H54 (cell line): ENCODE measurements at places on chromosomes 12 and 14.
A peak's percentile ranks its signal among the peaks of the same experiment; 100 is the strongest.

DNA sequence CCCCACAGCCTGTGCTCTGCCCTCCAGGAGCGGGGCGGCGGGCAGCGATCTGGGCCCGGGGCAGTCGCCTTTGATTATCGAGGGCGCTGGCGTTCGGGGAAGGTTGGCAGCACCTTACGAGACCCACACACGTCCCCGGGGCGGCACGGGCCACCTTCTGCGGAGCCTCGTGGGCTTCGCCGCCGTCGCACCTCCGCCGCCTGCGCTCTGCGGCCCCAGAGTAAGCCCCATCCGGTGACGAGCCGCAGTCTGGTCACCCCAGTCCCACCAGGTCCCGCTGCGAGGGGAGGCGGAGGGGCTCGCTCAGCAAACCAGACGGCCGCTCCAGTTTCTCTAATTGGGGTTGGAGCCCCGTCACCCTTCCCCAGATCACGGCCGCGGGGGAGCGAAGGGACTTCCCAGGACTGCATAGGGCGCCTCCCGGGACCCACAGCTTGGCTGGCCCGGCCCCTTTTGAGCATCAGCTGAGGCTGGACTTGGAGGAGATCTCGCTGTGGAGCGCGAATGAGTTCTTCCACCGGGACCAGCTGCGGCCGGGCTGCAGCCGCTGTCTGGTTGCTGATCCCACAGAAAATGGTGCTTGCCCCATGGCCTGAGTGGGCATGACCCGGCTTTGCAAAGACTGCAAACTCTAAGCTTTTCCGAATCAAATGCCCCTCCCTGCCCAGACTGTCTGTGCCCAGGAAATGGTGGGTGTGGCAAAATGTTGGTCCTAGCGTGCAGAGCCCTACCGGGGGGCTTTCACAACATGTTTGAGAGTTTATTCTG lies 560 bp downstream of the LGALS3 start:
- peak; percentile 57 for DNase-seq

DNA sequence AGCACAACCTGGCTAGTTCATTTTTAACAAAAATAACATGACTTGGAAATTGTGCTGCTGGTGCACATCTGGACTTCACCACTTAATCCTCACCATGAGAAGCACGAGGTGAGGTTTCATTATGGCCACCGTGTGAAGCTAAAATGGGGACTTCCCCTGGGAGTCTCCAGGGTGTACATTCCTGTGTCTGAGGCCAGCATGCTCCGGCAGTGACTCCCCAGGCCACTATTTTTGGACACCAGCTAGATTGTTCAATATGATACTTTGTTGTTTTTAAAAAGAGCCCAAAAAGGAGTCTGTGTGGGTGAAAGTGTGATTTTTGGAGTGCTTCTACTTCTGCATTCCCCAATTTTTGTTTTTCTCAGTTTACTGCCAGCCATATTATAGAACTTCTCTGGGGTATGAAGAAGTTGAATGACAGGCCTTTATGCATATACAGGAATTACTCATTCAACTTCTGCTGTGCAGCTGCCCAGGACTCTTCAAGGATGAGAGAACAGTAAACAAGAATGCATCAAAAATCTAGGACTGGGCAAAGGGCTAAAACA lies 16.9 kb upstream of the AICDA start:
- no peak for DNase-seq

DNA sequence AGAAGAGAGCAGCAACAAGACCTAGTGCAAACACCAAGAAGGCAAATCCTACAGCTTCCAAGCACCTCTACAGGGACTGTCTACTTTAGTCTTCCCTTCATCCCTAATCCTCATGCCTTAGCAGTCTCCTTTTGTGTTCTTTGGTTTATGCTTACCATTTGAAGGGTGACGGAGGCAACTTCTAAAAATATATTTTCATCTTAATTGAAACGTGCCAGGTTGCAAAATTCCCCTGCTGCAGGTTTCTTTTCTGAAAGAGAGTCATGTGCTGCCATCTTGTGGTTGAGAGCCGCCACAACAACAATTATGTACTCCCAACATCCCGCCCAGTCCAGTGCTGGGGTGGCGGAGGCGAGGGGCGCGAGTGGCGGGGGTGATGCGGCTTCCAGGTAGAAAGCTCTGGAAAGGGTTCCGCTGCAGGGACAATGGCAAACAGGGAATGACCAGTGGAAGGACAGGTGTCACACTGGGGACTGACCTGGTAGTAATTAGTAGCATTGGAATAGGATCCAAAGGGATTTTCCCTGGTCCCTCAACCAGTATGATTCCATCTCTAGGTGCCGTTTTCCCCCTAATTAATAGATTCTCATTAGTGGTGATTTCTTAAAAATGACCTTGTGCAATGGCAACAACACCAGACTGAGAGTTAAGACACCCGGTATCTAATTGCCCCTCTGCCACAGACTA lies 80.3 kb upstream of the GNG2 start:
- peak; percentile 31 for DNase-seq

DNA sequence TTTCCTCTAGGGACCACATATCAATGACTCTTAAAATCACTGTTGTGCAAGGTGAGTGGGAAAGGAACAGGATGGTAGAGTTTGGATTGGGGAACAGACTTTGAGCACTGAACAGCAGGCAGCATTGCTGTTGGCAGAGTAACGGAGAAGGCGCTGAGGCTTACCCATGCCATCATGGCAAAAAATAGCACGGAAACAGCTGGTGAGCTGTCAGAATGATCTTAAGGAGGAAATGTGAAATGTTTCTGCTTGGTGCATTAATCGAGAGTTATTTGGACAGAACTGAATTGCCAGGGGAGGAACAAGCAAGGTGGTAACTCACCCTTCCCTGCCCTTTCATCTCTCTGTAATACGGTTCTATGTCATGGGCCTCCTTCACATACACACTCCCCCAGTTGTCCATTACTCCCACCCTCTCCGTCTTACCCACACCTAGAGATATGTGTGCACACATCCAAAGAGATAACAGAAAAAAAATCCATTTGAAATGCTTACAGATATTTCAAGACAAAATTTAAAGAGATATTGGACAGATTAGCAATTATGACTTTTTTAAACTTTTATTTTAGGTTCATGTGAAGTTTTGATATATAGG lies 572.5 kb downstream of the DIO2 start:
- DNase-seq = no peak

GRCh38 chr12:6068227-6068626 lies 56.2 kb downstream of the VWF start:
- no peak for DNase-seq

DNA sequence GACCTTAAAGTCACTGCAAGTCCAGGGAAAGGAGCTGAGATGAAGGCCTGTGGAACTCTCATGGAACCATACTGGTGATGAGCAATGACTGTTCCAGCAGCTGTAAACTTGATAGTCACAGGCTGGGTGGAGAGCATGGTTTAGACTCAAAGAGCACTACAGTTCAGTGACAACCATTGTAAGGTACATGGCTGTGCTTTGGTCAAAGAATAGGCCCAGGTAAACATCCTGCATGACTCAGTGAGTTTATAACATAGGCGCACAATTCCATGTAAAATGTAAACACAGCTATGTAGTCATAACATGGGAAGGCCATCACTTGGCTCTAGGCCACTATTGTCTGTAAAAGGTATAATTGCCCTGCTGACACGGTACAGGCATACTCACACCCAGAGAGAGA lies 119.3 kb upstream of the FSCB start:
- DNase-seq = no peak
